IPS-NIHi11 (cell line): ENCODE measurements at places on chromosomes 12 and 14.

DNA sequence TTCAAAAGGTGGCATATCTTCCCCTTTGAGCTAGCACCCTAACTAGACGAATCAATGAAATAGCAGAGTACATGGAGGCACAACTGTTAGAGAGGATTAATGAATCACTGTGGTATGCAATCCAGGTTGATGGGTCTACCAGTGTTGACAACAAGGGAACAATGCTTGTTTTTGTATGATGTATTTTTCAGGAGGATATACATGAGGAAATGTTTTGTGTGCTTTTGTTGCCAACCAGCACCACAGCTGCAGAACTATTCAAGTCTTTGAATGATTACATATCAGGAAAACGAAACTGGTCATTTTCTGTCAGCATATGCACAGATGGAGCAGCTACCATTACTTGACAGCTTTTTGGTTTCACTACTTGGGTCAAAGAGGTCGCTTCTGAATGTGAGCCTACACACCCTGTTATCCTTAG lies 142.6 kb downstream of the GPHN start:
- no peak for DNase-seq

- DNase-seq, result no peak
Observed at GRCh38 chr14:51370758-51371386, 130.8 kb downstream of the TMX1 start.

DNA sequence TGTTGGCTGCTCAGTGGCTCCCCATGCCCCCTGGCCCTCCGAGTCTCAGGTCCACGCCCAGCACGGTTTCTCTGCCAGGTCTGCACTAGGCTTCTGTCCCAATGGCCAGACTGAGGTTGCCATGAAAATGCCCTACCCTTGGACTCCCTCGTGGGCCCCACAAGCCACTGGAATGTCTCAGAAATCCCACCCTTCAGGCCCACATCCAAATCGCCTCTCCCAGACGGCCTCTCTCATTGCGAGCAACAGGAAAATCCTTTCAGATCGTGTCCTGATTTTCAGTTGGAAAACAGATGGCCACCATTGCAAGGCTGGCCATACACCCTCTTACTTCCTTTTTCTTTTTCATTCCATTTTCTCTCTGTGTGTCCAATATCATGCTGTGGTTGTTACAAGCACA lies 77.3 kb downstream of the IRF2BPL start:
- DNase-seq, result no peak

DNA sequence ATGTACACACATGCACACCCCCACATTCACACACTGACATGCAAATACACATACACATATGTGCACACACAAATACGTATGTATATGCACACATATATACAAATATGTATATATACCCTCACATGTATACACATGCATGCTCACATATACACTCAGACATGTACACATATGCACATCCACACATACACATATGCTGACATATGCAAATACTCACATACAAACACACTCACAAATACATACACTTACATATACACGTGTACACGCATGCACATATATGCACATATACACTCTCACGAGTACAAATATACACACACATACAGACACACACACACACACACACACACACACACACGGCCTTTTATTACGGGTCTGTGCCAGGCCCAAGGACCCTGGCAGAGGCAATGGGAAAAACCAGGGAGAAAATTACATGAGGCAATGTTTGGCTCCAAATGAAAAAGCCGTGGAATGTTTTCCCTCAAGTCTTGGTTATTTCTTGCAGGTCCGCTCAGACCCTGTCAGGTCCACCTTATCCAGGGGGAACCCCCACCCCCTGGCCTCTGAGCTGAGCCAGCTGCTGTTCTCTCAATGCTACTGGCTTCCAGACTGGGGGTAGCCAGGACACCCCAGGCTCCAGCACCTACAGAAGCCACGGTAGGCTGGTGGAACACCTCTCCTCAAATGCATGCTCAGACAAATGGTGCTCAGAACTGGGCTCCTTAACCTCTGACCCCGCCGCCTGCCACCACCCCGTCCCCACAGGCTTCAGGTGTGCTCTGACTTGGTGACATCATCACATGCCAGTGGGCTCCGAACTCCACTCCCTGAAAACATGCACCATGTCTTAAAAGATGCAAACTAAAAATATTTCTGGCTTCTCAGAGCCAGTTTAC lies 54.7 kb downstream of the BCL11B start:
- no peak for DNase-seq

GRCh38 chr12:58767496-58767895 lies 152.8 kb downstream of the LRIG3 start:
- no peak for DNase-seq
